ENCODE measurements at places on chromosomes 5 and 9.

- DNase-seq, result no peak
Observed at GRCh38 chr5:78829811-78830527, 155.1 kb downstream of the ARSB start.

DNA sequence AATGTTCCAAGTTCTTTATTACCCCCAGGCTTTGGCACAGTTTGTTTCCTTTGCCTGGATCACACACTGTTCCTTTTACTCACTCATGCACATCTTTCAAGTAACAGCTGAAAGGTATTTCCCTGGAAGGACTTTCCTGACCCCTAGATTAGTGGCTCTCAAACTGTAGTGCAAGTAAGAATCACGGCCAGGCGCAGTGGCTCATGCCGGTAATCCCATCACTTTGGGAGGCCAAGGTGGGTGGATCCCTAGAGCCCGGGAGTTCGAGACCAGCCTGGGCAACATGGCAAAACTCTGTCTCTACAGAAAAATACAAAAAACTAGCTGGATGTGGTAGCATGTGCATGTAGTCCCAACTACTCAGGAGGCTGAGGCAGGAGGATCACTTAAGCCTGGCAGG is 19.1 kb upstream of the DELE1 start:
- DNase-seq, result no peak

DNA sequence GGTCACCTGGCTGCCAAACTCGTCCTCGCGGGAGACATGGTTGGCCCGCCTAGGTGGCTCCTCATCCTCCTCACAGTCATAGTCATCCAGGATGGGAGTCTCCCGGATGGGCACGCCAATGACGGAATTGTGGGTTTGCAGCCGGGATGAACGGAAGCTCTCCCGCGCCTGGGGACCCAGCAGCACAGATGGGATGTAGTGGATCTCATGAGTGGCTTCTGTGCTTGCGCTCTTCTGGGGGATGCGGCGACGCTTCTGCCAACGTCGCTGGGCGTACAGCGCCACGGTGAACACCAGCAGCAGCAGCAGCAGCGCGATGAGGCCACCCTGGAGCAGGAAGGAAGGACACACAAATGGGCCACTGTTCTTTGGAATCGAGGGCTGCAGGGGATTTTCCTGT is 200.4 kb downstream of the ASTN2 start:
- DNase-seq, result no peak

GRCh38 chr5:91830361-91830953 is 447.3 kb upstream of the ARRDC3 start:
- no peak for DNase-seq

DNA sequence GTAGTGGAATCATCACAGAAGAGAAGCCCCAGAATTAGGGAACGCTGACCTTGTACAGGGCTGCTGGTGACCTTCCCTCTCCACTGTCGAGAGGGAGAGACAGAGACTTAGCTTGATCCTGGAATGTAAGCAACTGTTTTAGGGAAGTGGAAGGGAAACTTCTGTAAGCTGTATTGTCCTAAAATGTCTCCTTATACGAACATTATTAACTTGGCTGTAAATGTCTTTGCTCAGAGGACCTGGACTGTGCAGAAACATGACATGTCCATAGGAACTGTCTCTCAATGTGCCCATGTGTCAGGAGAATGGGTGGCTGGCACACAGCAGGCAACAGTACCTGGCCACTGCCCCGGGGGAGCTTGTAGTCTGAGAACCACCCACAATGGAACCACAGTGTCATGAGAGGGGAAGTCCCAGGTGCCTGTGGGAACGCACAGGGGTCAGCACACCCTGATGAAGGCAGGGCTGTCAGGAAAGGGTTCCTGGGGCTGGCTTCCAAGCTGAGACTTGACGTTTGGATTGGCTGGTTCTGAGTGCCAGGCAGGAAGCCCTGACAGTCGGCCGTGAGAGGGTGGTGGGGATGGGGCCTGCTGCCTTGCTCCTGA is 34.0 kb downstream of the DAP start:
- DNase-seq, result no peak

DNA sequence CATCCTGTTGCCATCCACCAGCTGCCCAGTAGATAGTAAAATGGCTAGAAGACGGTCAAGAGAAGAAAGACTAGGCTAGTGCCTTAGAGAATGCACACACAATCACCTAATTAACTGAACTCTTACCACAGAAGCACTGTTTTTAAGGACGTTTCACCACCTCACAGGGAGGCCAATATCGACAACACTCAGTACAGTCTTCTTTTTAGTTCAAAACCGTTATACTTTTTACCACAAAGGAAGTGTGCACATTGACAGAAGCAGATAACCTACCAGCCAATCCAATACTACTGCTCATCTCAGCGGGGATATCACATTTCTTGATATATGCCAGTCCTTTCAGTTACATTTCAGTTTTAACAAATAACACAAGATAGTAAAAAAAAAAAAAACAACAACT is 122.3 kb downstream of the GNAQ start:
- no peak for DNase-seq

DNA sequence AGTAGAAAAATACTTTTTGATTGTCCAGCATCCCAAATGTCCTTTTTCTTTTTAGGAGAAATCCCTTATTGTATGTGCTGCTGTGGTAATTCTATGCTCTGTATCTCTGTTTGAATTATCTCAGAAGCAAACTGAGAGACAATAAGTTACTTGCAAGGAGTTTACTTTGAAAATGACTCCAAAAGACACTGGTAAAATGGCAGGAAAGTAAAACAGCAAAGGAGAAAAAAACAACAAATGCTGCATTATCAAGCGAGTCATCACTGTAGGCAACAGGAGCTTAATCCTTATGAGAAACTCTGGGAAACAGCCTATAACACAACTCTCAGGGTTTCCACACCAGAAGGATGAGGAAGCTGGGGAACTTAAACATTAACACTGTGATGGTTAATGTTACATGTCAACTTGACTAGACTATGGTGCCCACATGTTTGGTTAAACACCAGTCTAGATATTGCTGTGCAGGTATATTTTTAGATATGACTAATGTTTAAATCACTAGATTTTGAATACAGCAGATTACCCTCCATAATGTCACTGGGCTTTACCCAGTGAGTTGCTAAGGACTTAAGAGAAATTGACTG is 92.6 kb upstream of the GAS1 start:
- no peak for DNase-seq

GRCh38 chr5:39381376-39381775 is 17.1 kb upstream of the C9 start:
- no peak for DNase-seq

- DNase-seq, result no peak
Observed at GRCh38 chr5:117713585-117714198, 1139.1 kb upstream of the SEMA6A start.

DNA sequence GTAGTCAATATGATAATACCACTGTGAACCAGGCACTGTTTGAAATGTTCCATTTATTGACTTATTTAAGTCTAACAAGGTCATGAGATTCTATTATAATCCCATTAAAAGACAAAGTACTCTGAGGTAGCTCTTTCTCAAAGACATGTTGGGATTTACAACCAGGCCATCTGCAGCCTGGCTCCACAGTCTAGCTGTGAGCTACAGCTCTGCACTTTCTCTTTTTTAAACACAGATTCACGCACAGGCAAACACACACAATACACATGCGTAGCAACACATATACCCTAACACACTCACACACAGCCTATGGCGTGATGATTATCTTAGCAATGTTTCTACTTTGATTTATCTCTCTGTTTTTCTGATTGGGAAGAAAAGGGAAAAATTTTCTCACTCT is 174.3 kb downstream of the PRR16 start:
- no peak for DNase-seq

- DNase-seq, result no peak
Observed at GRCh38 chr9:18338042-18338441, 135.9 kb upstream of the ADAMTSL1 start.

DNA sequence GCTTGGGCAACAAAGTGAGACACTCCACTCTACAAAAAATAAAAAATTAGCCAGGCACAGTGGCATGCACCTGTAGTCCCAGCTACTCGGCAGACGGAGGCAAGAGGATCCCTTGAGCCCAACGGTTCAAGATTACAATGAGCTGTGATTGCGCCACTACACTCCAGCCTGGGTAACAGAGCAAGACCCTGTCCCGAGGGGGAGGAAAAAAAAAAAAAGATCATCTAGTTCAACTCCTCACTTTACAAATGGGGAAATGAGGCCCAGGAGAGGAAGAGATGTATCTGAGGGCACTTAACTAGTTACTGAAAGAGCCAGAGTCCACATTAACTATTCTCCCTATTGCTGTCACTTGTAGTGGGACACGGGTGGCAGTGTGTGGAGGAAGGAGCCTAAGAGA is 13.8 kb downstream of the PDCL start:
- DNase-seq, result no peak

- no peak for DNase-seq
Observed at GRCh38 chr9:9942764-9943424, 669.9 kb downstream of the PTPRD start.

GRCh38 chr5:180170810-180171567 is 38.0 kb downstream of the RASGEF1C start:
- no peak for DNase-seq

DNA sequence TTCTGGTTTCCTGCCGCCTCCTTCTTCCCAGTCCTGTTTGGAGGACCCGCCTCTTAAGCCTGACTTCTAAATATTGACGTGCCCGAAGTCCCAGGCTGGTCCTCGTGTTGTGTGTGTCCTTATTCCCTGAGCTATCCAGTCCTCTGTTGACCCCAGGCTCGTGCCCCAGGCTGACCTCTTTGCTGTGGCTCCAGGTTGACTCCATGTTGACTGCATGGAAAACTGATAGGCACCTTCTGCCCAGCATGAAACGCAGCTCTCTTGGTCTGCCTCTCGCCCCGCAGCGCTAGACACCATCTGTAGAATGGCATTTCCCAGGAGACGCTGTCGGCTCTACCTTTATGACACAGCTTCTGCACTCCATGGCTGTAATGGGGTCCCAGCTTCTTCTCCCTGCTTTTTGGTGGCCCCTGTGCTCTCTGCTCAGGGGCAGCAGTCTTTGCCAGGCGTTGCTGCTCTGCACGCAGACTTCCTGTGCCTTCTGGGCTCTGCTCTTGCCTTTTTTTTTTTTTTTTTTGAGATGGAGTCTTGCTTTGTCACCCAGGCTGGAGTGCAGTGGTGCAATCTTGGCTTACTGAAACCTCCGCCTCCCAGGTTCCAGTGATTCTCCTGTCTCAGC is 28.4 kb downstream of the EHMT1 start:
- no peak for DNase-seq

GRCh38 chr5:10532421-10532820 is 31.4 kb upstream of the ANKRD33B start:
- no peak for DNase-seq

GRCh38 chr5:108418197-108418596 is 36.3 kb upstream of the FBXL17 start:
- no peak for DNase-seq

GRCh38 chr9:34652602-34653000 is 616 bp downstream of the IL11RA start:
- DNase-seq, result no peak

- no peak for DNase-seq
Observed at GRCh38 chr5:34715711-34716110, 59.6 kb downstream of the RAI14 start.

GRCh38 chr5:134226441-134227192 is 744 bp upstream of the PPP2CA start:
- no peak for DNase-seq

GRCh38 chr5:54455413-54456157 is at the start of gene HSPB3:
TSS of gene HSPB3 (plus strand) at chr5:54455699. CDS start at chr5:54455790, 91 bp downstream.
- DNase-seq, result no peak

DNA sequence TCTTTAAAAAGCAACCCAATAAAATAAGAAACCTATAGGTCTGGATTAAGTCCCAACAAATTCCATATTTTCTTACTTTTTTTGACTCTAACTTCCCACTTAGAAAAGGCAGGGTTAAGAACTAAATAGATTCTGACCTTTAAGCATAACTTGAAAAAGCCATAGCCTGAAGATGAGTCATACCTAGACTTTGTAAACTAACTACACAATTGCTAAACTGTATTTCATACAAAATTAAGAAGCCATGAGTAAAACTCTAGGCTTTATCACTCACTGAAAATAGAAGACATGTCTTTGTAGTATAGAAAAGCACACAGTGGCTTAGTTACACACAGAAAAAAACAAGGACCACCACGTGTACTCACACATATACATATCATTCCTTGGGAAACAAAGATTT is 51.5 kb downstream of the MLLT3 start:
- no peak for DNase-seq

DNA sequence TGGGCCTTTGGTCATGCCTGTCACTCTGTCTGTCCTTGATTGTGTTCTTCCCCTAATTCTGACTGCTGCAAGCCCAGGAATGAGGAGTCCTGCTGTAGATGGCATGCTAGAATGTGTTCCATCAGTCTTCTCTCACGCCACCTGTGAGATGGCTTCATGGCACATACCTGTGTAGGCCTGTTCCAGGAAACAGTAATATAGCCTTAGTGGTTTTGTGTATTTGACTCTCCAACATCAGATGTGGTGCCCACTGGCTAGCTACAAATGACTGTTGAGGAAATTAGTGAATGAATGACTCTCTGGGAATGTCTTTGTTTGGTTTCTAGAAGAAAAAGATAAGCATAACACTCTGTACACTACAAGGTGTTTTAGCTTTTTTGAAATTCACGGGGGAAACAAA is 367.5 kb downstream of the KDM4C start:
- no peak for DNase-seq

DNA sequence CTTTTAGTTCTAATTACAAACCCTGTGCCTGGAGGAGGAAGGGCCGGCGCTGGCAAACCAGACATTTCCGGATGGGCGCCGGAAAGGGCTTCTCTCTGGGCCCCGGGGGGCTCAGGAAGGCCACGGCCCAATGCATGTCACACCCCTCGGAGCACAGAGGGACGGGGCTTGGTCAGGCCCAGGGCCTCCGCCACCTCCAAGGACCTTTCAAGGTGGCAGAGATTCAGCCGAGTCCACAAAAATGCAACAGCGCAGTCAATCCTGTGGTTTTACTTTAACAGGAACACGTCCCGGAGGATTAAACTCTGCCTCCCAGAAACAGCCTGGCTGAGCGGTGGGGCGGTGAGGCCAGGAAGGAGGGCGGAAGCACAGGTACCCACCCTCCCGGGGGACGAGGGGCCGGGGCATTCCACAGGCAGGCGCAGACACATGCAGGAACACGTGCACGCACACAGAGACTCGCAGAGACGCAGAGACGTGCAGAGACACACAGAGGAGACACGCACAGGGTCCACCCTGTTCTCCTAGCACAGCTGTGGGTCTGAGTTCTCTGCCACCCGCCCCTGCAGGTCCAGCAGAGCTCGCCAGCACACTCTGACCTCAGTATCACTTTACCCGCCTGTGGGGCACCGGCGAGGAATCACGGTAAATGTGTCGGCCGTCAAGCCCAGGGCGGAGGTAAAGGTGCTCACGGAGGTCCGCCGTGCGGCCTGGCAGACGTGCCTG is 23.0 kb downstream of the SLC9A3 start:
- no peak for DNase-seq

- no peak for DNase-seq
Observed at GRCh38 chr5:27171761-27172261, 133.4 kb upstream of the CDH9 start.

- DNase-seq, result no peak
Observed at GRCh38 chr5:142929587-142929986, 159.4 kb downstream of the ARHGAP26 start.

DNA sequence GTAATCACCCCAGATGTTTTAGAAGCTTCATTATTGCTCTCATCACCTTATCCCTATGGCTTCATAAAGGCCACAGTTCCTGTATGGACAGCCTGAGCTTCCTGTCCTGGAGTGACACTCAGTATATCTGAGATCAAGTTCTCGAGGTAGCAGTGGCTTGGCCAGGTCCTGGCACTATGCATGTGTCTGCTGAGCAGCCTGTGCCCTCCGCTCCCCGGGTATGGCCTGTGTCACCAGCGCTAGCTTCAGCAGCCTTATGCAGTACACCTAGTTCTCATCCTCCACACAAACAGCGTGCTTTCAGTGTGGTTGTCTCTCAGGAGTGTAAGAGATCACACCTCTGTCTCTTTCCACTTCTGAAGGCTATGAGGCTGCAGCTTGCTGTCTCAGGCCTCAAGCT is 514.7 kb downstream of the DIRAS2 start:
- DNase-seq, result no peak
